NCI-H1417 treated with DMSO at 0.1 percent for 48 hours (cell line): ENCODE measurements at places on chromosomes 13 and 19.

- DNase-seq = no peak
Measured at GRCh38 chr19:23273022-23273589, 22.9 kb upstream of the ZNF724 start.

DNA sequence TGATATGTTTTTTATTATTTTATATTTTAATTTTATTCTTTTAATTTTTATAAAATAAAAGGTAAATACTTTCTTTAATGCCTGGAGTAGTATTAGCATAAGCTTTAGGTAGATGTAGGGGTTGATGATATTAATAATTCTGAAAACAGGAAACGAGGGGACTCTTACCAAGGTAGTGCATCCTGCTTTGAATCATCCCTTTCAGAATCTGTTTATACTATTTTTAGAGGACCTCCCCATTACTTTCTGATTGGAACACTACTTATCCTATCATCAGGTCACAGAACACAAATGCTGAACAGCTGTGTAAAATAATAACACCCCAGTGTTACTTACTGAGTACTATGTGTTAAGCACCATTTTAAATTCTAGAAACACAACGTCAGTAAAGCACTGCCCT lies 27.3 kb downstream of the COG6 start:
- no peak for DNase-seq

DNA sequence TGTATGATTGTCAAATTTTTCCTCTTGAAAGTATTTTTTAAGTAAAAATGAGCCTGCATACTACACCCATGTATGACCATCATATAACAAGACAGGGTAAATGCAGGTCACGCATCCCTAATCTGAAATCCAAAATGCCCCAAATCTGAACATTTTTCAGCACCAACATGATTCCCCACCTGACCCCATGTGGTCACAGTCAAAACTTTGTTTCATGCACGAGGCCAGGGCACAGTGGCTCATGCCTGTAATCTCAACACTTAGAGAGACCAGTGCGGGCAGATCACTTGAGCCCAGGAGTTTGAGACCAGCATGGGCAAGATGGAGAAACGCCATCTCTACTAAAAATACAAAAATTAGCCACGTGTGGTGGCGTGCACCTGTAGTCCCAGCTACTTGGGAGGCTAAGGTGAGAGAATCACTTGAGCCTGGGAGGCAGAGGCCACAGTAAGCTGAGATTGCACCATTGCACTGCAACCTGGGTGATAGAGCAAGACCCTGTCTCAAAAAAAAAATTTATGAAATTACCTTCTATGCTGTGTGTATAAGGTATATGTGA lies 63.7 kb upstream of the NPAS1 start:
- no peak for DNase-seq

DNA sequence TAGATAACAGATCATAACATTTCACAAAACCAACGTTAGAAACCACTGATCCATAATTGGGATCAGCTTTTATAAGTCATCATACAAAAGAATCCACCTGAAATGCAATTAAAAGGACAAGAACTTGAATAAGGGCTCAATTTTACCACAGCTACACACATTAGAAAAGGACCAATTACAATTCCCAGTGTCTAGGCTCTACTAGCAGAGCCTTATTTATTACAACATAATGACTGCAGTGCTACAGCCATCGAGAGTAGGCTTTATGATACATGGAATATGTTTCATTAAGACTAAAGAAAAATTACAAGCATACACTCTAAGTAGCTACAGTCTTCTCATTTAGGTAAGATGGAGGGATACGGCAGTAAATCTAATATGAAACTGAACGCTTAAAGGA lies 2.9 kb downstream of the RBM26 start:
- no peak for DNase-seq

DNA sequence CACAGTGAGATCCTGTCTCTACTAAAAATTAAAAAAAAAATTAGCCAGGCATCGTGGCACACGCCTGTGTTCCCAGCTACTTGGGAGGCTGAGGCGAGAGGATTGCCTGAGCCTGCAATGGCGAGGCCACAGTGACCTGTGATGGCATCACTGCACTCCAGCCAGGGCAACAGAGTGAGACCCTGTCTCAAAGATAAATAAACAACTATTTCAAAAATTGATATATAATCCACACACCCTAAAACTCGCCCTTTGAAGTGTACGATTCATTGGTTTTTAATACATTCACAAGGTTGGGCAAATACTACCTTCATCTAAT lies 12.1 kb upstream of the TICAM1 start:
- no peak for DNase-seq

GRCh38 chr13:44508562-44509077 lies 67.5 kb downstream of the TSC22D1 start:
- DNase-seq = no peak

DNA sequence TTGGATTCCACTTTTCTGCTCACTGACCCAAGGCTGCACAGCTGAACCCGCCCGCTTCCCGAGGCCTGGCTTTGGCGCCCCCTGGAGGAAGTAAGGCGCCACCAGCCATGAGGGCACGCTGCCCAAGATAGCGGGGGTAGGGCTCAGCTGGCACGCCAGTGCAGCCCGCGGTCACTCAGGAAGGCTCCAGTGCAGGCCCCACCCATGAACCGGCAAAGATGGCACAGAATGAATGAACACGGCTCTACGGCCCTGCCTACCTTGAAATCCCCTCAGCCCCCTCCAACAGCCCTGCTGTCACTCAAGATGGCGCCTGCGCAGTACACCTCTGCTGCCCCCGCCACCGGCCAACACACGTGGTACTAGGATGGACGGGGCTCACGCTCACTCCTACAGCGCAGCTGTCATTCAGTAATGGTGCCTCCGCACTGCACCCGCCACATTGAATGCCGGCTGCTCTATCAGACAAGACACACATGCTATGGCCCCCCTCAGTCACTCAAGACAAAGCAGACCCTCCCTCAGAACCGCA lies 3.0 kb downstream of the PEG3 start:
- no peak for DNase-seq

GRCh38 chr13:33191425-33192210 lies 93.9 kb downstream of the STARD13 start:
- DNase-seq = no peak

- no peak for DNase-seq
Measured at GRCh38 chr19:31880283-31880682, 465.1 kb upstream of the ZNF507 start.

GRCh38 chr13:110346661-110347067 lies 39.6 kb downstream of the COL4A2 start:
- DNase-seq = no peak

DNA sequence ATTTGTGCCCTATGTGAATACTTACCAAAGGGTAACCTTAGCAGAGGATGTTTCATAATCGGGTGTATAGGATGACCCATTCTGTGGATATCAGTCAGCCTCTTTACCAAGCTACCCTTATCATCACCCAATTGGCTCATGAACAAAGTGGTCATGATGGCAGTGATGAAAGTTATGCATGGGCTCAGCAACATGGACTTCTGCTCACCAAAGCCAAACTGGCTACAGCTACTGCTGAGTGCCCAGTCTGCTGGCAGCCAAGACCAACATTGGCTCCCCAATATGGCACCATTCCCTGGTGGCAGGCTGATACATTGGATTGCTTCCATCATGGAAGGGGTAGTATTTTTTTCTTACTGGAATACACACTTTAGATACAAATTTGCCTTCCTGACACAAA lies 5.7 kb upstream of the ZNF461 start:
- no peak for DNase-seq

DNA sequence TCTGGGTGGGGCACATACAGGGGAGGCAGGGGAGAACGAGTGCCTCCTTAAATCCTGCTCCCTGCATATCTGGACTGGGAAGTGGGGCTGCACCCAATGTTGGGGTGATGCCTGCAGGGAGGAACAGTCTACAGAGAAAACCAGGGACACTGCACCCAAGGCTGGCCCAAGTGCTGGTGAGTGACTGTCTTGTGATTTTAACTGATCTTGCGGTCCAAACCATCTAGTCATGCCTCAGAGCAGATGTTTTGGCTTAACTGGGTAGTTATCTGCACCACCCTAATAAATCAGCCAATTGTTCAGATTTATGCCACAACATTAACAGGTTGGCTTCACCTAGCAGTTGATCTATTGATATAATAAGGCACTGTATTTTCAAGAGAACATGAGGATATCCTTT lies 219.2 kb upstream of the IRS2 start:
- DNase-seq = no peak

DNA sequence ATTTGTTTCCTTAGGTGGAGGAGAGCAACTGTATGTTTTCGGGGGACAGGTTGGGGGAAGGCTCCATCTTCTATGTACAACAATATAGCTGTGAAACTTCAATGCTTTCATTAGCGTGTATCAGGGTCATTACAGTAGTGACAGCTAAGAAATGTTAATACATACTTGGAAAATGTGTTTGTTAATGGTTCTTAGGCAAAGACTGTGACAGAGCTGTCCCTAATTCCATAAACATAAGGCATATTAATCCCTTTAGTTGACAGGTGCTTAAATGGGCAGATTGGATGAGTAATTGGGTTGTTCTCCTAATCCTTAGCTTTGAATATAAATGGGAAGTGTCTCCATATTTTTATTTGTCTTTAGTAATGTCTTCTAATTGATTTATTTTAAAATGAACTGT lies 313.7 kb downstream of the HS6ST3 start:
- DNase-seq = no peak

GRCh38 chr19:13154241-13154778 lies 4.1 kb downstream of the IER2 start:
- no peak for DNase-seq

DNA sequence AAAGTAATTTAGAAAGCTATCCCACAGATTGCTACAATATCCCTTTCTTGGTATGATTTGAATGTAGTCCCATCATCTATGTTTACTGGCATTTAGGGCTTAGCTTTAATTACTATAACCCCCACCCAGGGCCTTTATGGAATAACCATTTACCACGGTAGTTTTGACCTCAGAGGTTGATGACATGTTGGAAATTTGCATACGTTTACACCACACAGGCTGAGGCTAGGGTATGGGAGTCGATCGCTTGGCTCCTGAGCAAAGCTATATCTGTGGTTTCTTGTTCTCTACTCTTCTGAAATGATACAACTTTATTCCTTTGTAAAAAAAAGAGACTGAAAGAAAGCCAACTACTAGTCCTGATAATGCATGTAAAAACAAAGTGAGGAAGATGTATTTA lies 28.2 kb upstream of the RFC3 start:
- no peak for DNase-seq

DNA sequence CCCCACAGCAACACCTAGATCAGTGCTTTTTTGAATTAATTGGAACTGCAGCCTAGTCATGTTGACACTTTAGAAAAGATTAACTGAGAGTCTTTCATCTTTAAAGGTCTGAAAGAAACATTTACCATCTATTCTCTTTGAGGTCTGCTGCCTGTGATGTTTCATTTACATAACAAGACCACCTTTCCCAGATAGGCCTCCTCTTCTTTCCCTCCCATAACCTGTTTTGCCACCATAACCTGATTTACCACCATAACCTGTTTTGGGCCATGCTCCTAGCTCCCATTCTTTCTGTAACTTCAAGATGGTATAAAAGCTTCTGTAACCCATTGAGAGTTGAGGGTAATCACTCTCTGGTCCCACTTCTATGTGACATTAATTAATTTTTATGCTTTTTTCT lies 320.8 kb downstream of the PCDH20 start:
- DNase-seq = no peak
